ENCODE measurements at places on chromosomes 3 and 15. TPM values are rescaled to one million over a fixed set of nuclear protein-coding genes. Genes with fewer than 3 reads are reported as not detected.

SEMA4B gene
- total RNA-seq = 51.0 TPM

SLC12A6 gene
- total RNA-seq = 11.5 TPM

LMAN1L gene
- not detected for total RNA-seq

TRA2B gene
- 158 TPM for total RNA-seq

DNAH12 gene
- 0.95 TPM for total RNA-seq

NR1I2 gene
- total RNA-seq = 0.48 TPM

CCDC191 gene
- total RNA-seq = 7.9 TPM

- H3K4me3 ChIP-seq = no peak overlapping the region
- no peak overlapping the region for H3K27ac ChIP-seq
- no peaks in the 10 kb centered on the region for H3K27me3 ChIP-seq
- H3K36me3 ChIP-seq = no peaks in the 10 kb centered on the region
- peaks cover 4% of the 10 kb centered on the region for H3K4me1 ChIP-seq
- DNase-seq = no peak
Measured at GRCh38 chr15:73802431-73803041, 49.4 kb upstream of the INSYN1 start.

DNA sequence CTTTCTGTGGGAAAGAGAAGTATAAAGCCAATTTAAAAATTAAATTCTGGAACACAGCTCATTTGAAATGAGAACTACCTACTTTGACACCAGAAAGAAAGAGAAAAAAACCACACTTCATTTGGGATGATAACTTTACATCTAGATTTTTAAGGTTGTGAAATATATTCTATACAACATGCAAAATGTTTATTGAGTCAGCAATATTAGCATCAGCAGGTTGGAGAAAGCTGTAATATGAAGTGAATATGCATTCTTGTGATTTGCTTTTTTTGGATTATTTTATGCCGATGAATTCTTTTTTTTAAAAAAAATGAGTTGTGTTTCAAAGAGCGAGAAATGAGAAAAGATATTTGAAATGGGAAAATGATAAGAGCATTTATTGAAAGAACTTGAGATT lies 307.0 kb upstream of the DPPA4 start:
- H3K4me3 ChIP-seq = no peak overlapping the region
- no peaks in the 10 kb centered on the region for H3K36me3 ChIP-seq
- no peak for DNase-seq
- no peaks in the 10 kb centered on the region for H3K27me3 ChIP-seq
- H3K27ac ChIP-seq = no peak overlapping the region

DNA sequence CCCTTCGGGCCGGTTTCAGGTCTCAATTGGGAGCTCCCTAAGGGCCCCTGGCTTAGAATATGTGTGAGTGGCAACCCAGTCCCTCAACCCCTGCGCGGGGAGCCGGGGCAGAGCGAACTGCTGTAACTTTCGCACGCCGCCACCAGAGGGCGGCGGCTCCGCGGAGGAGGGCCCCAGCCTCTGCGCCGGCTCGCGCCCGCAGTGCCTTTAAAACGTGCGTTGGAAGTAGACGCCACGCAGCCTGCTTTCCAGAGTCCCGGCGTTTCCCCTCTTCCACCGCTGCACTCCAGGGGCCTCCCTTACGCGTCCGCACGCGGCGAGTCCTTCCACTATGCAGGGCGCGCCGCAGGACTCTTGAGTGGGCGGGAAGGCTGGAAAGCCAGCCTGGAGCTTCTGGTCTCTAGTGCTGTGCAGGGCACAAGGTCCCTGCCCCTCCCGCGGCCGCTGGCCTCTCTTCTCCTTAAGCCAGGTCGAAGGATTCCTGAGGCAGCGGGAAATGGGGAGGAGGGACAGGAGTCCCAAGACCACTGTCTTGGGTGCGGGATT lies 23.7 kb upstream of the RNU6-1 start:
- H3K36me3 ChIP-seq = no peaks in the 10 kb centered on the region
- peak; percentile 85 for DNase-seq
- H3K27ac ChIP-seq = peak overlapping the region; percentile 22
- H3K4me1 ChIP-seq = peaks cover 3% of the 10 kb centered on the region
- no peaks in the 10 kb centered on the region for H3K27me3 ChIP-seq
- peak overlapping the region; percentile 30 for H3K4me3 ChIP-seq
